HT1080 (cell line): ENCODE measurements at places on chromosomes 3 and 15.

DNA sequence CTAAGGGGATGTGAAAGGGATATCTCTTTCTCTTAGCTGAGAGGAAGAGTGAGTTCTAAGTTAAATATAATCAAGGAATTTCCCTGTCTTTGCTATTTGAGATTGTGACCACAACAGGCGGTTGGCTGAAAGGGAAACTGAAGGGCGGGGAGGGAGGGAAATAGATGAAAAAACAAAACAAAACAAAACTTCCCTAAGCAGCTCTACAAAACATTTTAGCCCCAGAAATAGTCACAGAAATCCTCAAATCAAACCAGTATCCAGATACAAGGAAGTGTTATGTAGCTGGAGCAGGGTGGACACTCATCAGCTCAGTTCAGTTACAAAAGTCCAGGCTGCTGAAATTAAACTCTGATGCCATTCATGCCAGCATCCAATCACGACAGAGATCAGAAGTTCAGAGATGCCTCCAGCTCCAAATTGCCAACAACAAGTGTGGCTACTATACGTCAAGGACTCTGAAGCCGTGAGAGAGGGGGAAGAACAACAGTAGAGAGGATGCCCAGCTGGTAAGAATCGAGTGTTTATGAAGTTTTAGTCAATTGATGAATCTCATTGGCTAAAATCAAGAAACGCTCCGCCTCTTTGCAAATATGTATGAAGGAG is 319 bp upstream of the TP63 start:
- DNase-seq = no peak

DNA sequence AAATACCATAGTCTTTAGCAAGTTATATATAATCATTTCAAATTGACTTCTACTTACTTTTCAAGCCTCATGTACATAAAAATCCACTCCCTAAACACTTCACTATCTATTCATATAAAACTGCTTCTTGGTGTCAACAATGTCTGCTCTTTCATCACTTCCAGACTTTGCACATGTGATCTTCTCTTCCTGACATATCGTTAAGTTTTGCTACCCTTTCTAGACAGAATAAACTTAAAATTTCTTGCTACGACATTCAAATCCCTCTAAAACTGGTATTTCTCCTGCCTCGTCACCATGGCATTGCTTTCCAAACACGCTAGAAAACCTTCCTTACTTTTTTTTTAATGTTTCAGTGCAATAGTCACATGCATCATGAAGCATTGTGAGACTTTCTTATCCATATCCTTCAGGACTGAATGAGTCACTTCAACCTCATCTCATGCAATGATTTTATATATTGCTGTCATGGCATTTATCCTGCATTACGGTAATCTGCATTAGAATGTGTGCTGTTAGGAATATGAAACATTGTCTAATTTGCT is 122.8 kb downstream of the GMNC start:
- peak; percentile 39 for DNase-seq

GRCh38 chr3:120300971-120301370 is 15.9 kb upstream of the GPR156 start:
- DNase-seq = no peak

- DNase-seq = no peak
These were observed 24.7 kb downstream of the PTH1R start for GRCh38 chr3:46902188-46902631.

DNA sequence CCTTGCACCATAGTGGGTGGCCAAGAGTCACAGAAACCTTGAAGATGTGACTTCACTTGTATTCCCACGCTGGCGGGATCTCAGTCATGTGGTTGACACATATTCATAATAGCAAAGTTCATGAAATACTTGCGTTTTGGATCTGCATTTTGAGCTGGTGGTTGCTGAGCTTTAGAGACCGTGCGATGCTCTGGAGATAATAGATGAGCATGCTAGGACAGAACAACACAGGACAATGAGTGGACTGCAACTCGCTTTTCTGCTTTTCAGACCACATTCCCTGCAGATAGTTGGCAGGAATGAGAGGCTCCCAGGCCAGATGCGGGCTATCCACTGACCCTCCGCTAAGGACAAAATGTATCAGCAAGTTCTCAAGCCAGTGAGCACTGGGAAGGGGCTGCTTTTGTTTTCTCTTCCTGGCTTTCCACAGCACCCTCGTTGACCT is 13.8 kb upstream of the STARD5 start:
- DNase-seq = no peak

DNA sequence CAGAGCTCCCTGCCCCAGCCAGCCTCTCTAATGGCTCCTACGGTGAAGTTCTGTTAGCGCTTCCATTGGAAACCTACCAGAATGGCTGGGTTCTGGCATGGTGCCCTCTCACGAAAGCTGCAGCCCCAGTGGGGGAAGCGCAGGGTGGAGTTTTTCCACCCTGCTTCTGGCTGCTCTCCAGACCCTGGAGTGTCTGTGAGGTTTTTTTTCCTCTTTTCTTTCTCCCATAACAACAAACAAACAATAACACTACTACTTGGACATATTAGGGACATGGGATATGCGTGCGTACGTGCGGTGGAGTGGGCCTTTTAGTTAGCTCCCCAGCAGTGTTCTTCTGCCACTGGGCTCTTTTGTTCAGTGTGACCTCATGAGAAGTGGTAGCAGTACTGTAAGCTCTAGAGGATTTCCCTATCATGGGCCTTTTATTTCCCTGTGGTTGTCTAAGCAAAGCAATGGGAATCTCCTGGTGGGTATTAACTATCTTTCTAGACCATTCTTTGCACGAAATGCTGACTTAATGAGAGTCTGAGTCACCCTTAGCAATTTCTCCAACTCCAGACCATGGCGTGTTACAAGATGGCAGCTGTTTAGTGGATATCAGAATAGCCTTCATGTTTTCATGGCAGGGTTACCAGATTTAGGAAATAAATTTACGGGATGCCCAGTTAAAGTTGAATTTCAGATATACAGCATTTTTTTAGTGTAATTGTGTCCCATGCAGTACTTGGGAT is 161.9 kb downstream of the FNDC3B start:
- DNase-seq = peak; percentile 42

DNA sequence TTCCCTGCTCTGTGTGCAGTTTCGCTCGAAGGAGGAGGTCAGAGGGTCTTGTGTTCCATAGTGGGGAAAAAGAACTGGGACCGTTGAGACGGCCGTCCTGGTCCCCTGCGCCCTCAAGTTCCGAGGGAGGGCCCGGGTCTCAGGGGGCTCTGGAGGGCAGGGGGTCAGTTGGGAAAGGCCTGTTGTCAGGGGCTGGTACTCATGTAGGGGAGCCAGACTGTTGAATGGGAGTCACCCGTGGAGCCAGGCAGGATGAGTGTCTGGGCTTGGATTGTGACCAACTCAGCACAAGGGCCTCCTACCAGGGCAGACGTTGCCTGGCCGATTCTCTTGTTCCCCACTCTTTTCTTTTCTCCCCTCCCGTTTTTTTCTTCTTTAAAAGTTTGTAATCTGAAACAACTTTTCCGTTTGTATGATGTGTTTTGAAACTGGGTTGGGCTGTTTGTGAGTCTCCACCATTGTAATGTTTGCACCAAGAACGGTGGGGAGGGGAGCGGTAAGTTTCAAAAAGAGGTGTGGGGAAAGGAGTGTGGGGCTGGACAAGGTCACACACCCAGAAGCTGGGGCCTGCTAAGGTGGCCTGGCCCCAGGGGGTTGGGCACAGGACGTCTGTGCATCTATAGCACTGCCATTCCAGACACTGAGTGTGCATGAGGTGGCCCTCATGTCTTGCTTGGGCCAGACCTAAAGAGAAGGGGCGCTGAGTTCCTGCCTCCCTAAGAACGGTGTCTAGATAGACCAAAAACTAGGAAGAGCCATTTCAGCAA is 1.1 kb downstream of the CMTM7 start:
- DNase-seq = peak; percentile 55

GRCh38 chr15:41151451-41152005 is 35.4 kb upstream of the INO80 start:
- no peak for DNase-seq

- no peak for DNase-seq
These were observed 220.3 kb downstream of the THSD4 start for GRCh38 chr15:71335591-71335990.

GRCh38 chr15:33315044-33315443 is 4.3 kb downstream of the RYR3 start:
- no peak for DNase-seq

GRCh38 chr3:180430896-180431295 is 171.1 kb upstream of the TTC14 start:
- DNase-seq = no peak

DNA sequence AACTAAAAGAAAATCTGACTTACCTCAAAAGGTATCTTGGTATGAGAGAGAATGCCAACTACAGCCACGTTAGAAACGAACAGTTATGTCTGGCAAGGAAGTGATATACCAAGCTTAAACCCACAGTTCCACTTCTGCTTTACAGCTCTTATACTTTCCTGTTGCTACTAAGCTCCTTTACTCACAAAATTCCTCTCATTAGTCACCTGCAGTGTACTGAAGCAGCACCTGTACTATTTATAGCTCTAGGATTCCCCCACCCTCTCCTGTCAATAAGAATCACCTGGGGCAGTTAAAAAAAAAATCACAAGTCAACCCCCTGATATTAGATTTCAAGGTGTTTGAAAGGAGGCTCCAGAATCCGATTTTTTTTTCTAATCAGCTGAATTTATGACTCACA is 2.9 kb upstream of the TMEM266 start:
- DNase-seq = no peak

GRCh38 chr3:119221779-119222320 is 18.8 kb downstream of the B4GALT4 start:
- DNase-seq = no peak

DNA sequence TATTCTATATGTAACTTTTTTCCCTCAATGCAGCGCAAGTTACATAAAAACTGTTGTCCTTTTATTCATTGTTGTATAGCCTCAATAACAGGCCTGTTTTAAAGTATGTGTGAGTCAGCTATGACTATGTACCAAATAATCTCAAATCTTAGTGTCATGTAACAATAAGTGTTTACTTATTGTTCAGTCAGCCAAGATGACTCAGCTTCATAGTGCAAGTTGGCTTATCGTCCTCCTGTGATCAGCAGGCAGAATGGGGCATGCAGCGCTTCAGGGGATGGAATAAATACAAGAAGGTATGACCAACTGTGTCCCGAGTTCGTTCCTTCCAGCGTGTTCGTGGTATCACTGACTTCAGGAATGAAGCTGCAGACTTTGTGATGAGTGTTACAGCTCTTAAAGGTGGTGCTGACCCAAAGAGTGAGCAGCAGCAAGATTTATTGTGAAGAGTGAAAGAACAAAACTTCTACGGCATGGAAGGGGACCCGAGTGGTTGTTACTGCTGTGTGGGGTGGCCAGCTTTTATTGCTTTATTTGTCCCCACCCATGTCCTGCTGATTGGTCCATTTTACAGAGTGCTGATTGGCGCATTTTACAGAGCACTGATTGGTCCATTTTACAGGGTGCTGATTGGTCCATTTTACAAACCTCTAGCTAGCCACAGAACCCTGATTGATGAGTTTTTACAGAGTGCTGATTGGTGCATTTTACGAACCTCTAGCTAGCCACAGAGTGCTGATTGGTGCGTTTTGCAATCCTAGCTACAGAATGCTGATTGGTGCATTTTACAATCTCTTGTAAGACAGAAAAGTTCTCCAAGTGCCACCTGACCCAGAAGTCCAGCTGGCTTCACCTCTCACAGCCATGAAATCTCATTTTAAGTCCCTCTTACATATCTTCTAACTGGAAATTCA is 1016.0 kb downstream of the MCTP2 start:
- peak; percentile 95 for DNase-seq

- DNase-seq = peak; percentile 24
These were observed 202.7 kb downstream of the TNIK start for GRCh38 chr3:171257251-171258203.

- DNase-seq = no peak
These were observed 263.6 kb upstream of the AZI2 start for GRCh38 chr3:28612232-28612631.

DNA sequence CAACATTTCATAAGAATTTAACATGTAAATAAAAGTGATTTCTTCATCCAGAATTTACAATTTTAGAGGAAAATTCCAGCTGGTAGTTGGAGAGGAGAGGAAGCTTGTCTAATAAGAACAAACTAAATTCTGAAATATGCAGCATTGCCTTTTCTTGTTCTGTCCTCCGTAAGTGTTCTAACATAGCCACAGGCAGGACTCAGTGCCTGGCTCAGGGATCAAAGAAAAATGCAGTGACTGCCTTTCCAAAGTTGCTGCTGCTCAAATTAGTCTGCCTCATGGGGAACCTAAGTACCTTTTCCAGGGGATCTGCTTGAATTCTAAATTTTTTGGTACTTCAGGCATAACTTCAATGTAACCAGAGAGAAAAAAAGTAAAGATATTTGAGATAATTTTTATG is 713.0 kb upstream of the CADM2 start:
- DNase-seq = no peak

- DNase-seq = peak; percentile 95
These were observed 1.9 kb upstream of the PDIA5 start for GRCh38 chr3:123064914-123065313.

- DNase-seq = no peak
These were observed 69.9 kb downstream of the PTPRG start for GRCh38 chr3:61631108-61631769.

GRCh38 chr3:100185847-100186246 is 71.5 kb upstream of the FILIP1L start:
- no peak for DNase-seq

DNA sequence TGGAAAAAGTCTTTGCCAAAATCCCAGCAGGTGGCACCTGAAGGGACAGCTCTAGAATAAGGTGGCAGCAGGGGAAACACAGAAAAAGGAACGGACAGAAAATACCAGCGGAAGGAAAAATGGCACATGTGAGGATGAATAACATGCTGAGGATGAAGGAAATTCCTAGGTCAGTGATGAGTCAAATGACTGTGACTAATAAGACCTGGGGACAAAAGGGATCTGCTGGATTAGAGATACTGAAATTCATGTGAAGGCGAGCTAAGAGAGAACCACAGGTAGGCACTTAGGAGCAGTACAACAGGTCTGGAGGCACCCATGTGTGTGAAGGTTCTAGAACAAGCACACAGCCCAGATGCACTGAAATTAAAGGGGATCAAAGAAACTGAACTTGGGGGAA is 482.5 kb downstream of the FOXP1 start:
- peak; percentile 90 for DNase-seq

DNA sequence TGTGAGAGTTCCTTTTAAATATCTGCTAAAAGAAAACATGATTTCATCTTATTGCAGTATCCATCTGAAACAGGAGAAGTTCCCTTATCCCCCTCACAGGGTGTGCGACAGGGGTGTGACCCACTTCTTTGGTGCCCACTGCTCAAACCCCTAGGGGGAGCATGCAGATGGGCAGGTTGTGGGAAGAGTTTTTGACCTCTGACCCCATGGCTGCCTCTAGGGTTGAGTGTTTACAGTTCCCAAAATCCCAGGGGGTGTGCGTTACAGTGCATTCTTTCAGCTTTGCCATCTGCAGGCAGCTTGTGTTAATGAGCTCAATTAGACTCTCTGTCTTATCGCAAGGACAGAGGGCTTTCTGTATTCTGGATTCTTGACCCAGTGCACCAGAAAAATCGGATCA is 443.2 kb upstream of the FRG2C start:
- DNase-seq = no peak

- no peak for DNase-seq
These were observed 11.5 kb downstream of the ETFA start for GRCh38 chr15:76299786-76300185.

DNA sequence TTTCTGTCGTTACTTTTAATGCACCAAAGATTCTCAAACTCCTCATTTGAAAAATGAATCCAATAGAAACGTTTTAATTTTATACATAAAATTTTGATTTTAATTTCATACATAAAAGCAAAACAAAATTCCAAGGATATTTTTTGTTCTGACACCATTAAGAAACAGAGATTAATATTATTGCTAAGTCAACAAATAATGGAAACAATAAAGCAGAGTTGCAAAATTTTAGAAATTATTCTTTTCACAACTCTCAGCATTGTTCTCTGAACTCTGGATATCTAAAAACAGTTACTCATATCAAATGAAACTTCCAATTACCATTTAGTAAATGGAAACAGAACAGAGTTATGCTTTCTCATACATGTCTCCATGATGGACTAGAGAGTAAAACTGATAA is 260.2 kb downstream of the EPHA6 start:
- no peak for DNase-seq
